ENCODE measurements at places on chromosomes 4 and X. TPM values are rescaled to one million over a fixed set of nuclear protein-coding genes. Genes with fewer than 3 reads are reported as not detected.

F9 gene
- not detected for total RNA-seq

SHROOM4 gene
- not detected for total RNA-seq

RNF175 gene
- not detected for total RNA-seq

ADH7 gene
- total RNA-seq: not detected

NUP62CL gene
- total RNA-seq: 16.4 TPM
